ENCODE measurements at places on chromosomes 12 and 14. TPM values are rescaled to one million over a fixed set of nuclear protein-coding genes. Genes with fewer than 3 reads are reported as not detected.

The SIX4 gene
- not detected for total RNA-seq

The RNF10 gene
- total RNA-seq: 155 TPM

The IFNG-AS1 gene
- 0.25 TPM for total RNA-seq

The SDS gene
- total RNA-seq: not detected

The NPAS3 gene
- total RNA-seq: not detected

The TGFB3 gene
- total RNA-seq: 3.4 TPM

GRCh38 chr12:28269851-28270250 is 79.6 kb downstream of the CCDC91 start:
- no peak for DNase-seq

- DNase-seq: no peak
Measured at GRCh38 chr12:5777451-5777850, 167.6 kb downstream of the ANO2 start.

DNA sequence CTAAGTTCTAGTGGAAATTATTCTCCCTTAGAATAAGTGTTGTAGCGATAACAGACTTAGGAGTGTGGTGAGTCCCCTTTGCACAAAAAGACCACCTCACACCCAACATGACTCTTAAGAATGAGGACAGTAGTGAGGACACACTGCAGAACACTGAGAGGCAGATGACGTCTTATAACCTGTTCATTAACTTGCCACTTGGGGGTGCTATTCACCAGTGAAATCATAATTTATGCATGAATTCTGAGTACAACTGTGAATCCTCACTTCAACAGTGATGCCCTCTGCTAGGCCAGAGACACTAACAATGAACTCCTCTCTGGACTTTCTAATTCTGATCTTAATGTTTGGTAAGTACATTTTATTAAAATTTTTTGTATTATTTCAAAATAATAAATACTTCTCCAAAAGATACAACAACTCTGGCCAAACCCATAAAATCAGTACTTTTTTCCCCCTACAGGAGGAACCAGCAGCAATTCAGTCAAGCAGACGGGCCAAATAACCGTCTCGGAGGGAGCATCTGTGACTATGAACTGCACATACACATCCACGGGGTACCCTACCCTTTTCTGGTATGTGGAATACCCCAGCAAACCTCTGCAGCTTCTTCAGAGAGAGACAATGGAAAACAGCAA is 274.7 kb downstream of the DAD1 start:
- no peak for DNase-seq

- no peak for DNase-seq
Measured at GRCh38 chr14:94710731-94711130, 59.2 kb downstream of the GSC start.

GRCh38 chr12:45655186-45655585 is 74.3 kb upstream of the ARID2 start:
- DNase-seq: peak; percentile 73

DNA sequence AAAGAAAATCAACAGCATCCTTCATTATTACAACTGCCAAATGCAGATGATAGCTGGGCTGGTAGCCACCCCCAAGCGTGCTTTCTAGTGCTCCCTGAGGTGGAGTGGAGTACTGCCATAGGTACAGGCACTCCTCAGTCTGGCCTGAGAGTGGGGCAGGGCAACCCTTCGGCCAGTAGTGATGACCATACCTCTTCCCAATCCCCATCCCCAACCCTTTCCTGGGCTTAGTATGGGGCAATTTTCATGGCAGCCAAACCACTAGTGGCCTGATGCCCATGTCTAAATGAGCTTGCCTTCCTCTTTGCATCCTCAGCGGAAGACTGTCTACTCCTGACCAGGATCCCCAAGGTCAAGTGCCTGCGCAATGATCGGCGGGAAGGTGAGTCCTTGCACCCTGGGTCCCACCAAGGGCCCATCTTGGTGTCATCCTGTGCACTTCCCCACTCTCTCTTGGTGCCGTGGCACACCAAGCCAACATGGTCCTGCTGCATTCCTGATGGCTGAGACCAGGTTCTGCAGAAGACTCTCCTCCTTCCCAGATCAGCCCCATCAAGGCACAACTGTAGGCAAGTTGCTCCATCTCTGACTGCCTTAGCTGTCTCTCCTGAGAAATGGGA is 65.8 kb downstream of the GALNT16 start:
- no peak for DNase-seq

DNA sequence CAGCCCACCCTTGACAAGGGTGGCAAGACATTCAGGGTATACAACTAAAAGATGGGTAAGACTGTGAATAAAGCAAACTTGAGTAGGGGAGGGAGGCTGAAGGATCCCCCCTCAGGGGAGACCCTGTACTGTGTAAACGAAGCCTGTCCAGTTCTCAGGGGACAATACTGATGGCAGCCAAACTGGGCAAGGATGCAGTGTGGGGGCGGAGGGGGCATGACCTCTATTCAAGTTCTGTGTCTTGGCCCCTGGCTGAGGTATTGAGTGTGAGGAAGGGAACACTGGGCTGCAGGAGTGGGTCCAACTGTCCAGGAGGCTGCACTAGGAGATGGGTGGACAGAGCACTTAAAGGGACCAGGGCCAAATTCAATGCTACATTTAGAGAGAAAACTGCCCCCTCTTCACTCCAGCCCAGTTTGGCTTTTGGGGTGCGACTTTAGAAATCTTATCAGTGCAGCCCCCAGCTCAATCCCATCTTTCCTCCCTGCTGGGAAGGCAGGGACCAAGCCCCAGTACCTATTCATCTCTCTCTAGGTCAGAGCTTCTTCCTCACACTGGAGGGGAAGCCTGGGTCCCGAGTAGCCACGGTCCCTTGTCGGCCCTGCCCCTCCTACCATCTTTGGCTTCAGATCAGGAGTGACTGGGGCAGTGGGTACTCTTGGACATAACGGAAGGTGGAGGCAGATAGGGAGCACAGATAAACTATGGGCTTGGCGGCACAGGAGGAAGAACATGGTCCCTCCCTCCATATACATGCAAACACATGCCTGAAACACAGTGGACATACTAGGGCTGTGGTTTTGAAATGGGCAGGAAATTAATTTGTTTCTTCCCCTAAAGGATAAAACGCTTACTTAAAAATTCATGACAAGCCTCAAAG is 11.8 kb downstream of the SLC39A5 start:
- DNase-seq: no peak

DNA sequence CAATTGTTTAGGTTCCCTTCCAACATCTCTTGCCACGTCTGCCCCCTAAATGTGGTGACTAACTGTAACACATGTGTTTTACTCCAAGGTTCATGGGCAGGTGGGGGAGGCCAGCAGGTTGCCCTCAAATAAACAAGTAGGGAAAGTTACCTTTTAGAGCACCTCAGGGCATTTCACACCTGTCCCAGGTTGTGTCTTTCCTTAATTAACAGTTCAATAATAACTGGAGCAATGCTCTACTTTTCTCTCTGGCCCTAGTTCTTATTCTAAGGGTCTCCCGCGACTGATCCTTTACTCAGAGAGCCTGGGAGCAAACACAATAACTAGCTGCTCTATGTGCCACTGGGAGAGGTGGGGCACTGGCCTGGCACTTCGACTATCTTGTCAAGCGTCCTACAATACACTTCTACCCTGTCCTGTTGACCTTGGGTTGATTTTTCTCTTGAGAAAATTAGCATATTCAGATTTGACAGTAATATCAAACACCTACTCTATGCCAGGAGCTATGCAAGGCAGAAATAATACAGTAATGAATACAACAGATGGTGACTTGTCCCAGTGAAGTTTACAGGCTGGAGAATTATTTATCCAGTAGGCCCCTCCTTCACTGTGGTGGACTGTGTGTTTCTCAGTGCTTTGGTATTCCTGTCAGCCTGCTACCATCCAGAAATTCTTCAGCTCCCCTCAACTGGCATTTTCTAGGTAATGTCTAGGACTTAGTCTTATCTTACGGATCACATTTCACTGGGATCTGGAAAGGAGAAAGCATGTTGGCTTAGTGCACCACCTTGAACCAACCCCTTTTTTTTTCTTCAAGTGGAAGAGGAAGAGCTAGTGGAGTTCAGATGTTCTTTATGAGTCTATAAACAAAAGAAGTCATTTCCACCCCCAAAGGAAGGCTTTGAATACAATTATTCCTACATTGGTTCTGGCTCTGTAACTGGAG is 202.6 kb downstream of the CRADD start:
- no peak for DNase-seq

DNA sequence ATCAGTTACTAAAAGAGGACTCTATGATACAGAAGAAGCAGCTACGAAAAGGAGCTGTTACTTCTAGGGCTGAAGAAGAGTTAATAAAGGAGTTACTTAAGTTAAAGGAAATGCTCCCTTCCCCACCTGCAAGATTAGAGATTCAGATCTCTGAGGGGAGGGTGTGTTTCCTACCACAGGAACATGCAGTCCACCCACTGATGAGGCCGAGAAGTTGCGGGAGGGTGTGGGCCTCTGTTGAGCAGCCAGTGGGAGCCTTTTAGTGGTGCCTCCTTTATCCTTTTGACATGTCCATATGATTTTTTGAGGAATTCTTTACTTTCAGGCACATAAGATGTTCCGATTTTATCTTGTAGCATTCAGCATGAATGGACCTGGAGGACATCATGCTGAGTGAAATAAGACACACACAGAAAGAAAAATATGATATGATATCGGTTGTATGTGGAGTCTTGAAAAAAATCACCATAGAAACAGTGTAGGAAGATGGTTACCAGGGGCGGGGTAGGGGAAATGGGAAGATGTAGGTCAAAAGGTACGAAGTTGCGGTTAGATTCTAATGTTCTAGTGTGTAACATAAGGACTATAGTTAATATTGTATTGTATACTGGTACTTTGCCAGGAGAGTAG is 4.4 kb upstream of the M6PR start:
- peak; percentile 66 for DNase-seq

DNA sequence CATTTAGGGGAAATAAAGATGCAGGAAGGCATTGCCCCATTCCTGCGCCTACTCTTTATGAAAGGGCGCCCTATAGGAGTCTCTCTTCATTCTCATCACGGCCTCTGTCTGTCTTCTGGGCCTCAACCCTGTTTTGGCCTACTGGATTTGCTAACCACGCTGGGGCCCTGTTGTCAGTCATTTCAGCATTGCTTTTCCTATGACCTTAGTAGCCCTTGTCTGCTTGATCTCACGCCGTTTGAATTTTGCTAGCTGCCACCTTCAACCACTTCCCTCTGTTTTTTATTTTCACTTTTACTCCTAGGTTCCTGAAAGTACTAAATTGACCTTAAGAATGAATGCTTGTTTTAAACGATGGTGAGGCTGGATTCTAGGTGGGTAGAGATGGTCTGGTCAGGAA is 139.0 kb downstream of the SYNE2 start:
- DNase-seq: peak; percentile 39

- DNase-seq: no peak
Measured at GRCh38 chr14:102901633-102902032, 20.8 kb upstream of the AMN start.

DNA sequence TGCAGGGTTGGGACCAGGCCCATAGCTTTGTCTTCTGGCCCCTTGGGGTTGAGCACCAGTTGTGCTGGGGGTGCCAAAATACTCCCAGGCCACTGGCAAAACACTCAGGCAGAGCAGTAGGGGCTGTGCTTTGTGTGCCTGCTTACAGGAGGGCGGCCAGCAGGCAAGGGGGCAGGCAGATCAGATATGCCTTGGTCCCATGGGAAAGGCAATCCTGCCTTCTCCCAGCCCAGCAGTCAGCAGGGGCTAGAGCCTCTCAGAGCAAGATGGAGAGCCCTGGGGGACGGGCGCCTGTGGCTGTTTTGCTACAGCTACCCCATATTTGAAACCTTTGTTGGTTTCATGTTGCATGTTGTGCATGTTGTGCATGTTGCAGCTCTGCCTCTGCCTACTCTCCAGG is 36.2 kb upstream of the TMX1 start:
- DNase-seq: no peak

GRCh38 chr14:24664366-24664765 is 30.4 kb upstream of the GZMB start:
- no peak for DNase-seq
